ENCODE measurements at places on chromosomes 13 and 19.

DNA sequence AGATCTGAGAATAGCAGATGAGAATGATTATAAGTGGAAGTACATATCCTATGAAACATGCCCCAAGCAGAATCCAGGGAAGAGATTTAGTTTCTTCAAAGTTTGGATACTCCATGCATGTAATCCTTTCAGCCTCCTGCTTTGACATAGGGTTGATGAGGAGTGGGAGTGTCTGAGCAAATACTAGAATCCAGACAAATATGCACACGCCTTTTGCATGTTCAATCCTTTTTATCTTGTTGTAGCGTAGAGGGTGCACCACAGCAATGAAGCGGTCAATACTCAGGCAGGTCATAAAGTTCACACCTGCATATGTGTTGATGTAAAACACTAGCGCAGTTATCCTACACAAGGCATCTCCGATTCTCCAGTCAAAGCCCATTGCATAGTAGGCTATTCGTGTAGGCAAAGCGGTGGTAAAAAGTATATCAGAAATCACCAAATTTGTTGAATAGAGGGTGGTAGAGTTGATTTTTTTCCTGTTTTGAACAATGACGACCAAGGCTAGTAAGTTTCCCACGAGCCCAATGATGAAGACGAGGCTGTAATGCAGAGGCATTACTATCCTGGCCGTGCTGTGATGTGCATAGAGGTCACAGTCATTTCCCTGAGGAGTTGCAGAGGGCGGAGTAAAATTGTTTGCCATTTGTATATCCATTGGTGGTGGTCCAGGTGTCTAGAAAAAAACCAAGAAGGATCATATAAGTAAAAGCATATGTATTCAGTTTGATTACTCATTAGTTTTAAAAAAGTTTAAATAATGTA, 11.5 kb downstream of the GPR183 start:
- no peak for DNase-seq

DNA sequence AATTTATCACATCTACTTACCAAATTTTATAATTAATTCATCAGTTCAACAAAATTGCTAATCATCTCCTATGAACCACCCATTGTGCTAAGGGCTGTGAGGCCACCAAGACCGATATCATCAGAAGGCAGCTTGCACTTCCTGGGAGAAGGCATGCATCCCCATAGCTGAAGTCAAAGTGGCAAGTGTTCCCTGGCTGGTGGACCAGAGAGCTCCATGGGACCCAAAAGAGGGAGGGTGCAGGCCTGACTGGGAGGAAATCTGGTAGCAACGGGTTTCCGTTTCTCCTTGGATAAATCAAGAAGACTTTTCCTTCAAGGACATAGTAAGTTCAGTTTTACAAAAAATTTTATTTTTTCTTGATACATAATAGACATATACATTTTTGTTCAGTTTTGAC, 325.2 kb downstream of the FGF9 start:
- DNase-seq = no peak

- peak; percentile 89 for DNase-seq
These were observed 347.4 kb downstream of the LIG4 start for GRCh38 chr13:107867701-107868661.

DNA sequence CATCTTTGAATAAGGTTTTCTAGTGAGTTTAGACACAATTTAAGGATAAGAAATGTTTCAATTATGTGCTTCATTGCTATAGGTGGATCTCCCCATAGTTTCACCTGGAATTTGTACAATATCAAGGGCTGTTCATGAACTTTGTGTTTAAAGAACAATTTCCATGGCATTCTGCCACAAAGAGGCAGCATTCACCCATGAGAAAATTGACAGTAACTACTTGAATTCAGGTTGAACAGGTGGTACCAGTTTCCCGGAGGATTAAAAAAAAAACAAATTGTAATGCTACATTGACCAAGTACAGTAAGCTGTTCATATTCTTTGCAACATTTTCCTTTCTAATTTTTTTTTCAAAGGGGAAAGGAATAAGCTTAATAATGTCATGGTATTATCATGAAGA, 9.1 kb downstream of the SLITRK5 start:
- DNase-seq = no peak

GRCh38 chr19:38684078-38684861, 36.8 kb downstream of the ACTN4 start:
- DNase-seq = no peak

DNA sequence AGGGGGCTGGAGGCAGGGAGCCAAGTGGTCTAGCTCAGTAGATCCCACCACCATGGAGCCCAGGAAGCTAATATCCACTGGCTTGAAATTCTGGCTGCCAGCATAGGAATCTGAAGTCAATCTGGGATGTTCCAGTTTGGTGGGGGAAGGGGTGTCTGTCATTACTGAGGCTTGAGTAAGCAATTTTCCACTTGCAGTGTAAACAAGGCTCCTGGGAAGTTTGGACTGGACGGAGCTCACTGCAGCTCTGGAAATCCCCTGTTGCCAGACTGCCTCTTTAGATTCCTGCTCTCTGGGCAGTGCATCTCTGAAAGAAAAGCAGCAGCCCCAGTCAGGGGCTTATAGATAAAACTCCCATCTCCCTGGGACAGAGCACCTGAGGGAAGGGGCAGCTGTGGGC, 349.2 kb upstream of the KLHL1 start:
- DNase-seq = no peak

All from NCI-H187 (cell line).